Endothelial cell (in vitro differentiated cells): ENCODE measurements at places on chromosomes 11 and 22.

DNA sequence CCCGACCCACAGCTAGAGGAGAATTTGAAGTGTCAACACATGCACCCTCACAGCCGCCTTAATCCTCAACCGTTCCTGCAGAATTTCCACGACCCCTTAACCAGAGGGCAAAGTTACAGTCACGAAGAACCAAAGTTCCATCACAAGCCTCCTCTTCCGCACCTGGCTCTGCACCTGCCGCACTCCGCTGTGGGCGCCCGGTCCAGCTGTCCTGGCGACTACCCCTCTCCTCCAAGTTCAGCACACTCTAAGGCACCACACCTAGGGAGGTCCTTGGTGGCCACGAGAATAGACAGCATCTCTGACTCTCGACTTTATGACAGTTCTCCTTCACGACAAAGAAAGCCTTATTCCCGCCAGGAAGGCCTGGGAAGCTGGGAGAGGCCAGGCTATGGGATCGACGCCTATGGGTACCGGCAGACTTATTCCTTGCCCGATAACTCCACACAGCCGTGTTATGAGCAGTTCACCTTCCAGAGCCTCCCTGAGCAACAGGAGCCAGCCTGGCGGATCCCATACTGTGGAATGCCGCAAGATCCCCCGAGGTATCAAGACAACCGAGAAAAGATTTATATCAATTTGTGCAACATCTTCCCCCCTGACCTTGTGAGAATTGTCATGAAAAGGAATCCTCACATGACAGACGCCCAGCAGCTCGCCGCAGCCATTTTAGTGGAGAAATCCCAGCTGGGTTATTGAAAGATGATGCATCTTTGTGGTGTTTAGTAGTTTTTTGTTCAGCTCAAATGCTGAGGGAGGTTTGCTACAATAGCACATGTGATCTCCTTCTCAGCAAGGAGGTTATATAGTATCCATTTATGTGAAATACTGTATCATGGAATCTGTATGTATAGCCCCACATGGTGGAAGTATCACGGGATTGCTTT is 72.1 kb downstream of the ZC3H12C start:
- DNase-seq: no peak

DNA sequence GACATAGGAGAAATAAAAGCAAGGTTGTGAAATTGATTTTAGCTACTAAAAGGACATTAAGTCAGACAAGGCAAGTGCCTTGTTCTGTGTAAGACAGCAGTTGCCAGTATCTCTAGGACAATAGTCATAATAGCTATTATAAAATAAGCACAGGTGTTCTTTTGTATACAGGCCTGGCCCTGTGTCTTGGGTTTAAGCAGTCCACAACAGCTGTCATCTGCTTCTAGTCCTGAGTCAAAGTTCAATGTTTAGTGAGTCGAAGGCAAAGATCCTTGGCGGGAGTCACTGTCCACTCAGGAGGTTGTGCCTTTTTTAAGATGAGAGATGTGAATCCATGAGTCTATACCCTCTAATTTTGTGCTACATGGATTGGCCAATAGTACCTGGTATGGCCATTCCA is 79.5 kb downstream of the SC5D start:
- DNase-seq: no peak

GRCh38 chr11:12286606-12287005 is 90.8 kb upstream of the PARVA start:
- DNase-seq: no peak

- no peak for DNase-seq
These were observed 13.7 kb downstream of the TRMU start for GRCh38 chr22:46349238-46349637.

- no peak for DNase-seq
These were observed 81.6 kb downstream of the PDHX start for GRCh38 chr11:34997952-34998528.

DNA sequence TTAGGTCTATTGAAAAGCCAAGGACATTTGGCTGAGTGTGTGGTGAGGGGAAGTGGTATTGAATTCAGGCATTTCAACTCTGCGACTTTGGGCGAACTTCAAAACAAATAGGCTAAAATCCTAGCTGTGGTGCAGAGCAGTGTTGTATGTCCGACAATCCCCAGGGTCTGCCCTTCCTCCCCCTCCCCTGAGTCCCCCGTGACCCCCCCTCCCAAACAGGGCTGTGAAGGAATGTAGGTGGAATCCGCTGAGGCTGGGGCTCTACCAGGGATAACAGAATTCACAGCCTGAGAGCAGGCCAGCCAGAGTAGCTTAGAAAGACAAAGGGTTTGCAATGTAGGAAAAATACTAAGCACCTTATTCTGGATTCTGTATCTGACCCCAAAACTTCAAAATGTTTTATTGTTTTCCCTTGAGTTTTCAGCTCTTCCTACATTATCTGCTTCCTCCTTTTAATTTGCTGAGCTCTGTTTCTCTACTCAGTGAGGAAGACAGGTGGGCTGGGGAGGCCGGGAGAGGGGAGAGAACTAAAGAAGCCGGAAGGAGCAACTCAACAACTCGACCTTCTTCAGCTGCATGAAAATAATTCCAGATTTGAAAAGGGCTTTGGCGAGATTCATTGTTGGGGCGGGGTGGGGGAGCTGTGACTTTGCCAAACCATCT is 315.2 kb downstream of the BLID start:
- peak; percentile 35 for DNase-seq

DNA sequence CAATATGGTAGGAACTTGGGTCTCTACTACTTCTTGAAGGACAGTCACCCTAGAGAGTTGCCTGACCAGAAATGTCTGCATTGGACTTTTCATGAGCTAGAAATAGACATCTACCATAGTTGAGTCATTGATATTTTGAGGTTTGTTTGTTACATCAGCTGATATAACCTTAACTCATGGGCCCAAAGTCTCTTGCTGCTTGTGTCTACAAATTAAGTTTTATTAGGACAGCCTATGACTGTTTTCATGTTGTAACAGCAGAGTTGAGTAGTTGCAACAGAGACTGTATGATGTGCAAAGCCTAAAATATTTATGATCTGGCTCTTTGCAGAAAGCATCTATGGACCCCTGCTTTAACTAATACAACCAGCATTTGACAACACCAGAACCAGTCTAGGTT is 155.3 kb downstream of the MIAT start:
- no peak for DNase-seq

GRCh38 chr22:28151151-28151816 is 232.2 kb upstream of the PITPNB start:
- no peak for DNase-seq

- DNase-seq: no peak
These were observed 225.0 kb downstream of the BLID start for GRCh38 chr11:121890946-121891515.

DNA sequence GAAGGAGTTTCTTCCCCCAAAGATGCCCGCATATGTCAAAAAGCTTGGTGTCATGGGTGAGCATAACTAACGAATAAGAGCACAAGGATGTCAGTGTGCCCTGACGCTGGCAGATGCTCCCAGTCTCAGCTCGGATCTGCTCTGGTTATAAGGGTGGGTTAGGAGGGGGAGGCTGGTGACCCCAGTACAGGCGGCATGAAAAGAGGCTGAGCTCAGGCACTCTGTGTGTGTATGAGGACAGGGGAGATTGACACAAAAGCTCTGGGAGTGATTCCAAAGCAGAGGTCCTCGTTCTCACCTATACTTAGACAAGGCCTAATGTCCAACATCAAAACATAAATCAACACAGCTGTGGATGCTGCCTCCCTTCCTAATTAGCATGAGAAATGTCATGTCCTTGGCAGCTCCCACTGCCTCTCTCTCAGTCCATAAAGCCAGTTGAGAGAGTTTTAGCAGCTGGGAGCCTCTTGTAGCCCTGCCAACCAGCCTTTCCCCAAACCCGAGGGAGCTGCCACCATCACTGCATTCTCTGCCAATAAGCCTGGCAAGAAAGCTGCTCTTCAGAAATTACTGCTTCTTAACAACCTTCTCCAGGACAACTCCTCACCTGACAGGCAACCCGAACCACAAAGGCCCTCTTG is 59.8 kb downstream of the SC5D start:
- DNase-seq: no peak

DNA sequence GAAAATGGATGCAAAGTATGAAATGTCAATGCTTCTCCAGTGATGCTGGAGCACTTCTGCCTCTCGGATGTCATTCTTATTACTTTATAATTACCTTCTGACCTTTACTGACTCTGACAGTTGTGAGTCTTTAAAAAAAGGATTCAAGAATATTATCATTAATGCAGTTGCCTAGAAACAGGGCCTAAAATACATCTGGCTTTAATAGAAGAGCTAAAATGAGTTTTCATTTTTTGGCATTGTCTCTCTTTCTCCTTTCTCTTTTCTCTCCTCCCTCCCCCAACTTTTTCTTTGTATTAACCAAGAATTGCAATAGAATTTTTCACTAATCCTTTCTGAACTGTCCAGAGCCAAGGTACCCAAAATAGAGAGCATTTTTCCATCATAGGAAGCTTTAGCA is 45.9 kb downstream of the FDX1 start:
- DNase-seq: no peak
